ENCODE measurements at places on chromosomes 13 and 19. TPM values are rescaled to one million over a fixed set of nuclear protein-coding genes. Genes with fewer than 3 reads are reported as not detected.

The IGSF23 gene
- total RNA-seq: not detected

The ZNF132 gene
- 6.4 TPM for total RNA-seq

The URAD gene
- total RNA-seq: not detected

The ZNF225 gene
- total RNA-seq: 1.8 TPM

The NALCN gene
- 0.27 TPM for total RNA-seq

The KANK3 gene
- total RNA-seq: 0.04 TPM

The FCGBP gene
- total RNA-seq: 0.99 TPM

The SIGLEC9 gene
- not detected for total RNA-seq

The TEX29 gene
- total RNA-seq: not detected

The MAP2K2 gene
- total RNA-seq: 79.8 TPM

The CARS2 gene
- total RNA-seq: 24.0 TPM

The ZNF792 gene
- total RNA-seq: 7.6 TPM

The CSNK1G2 gene
- total RNA-seq: 36.6 TPM

The PLPPR3 gene
- not detected for total RNA-seq

The KIR3DL1 gene
- not detected for total RNA-seq

The BTBD2 gene
- 37.6 TPM for total RNA-seq

The C19orf67 gene
- total RNA-seq: not detected

The LYPD3 gene
- total RNA-seq: 0.17 TPM

The C1QTNF9B gene
- total RNA-seq: not detected

The NLRP4 gene
- 4.7 TPM for total RNA-seq

The CDK8 gene
- 14.7 TPM for total RNA-seq

The SULT2A1 gene
- not detected for total RNA-seq

The KLK8 gene
- not detected for total RNA-seq

Measured in H4 (cell line).